Stimulated activated CD4-positive, alpha-beta T cell treated with anti-CD3 and anti-CD28 coated beads, TNF-alpha, amount 100 ng/mL, for 4 hours (primary cell): ENCODE measurements at places on chromosomes 7 and 10.

GRCh38 chr10:100993986-100994708, 5.5 kb upstream of the LZTS2 start:
- no peak for DNase-seq

GRCh38 chr7:91824201-91824600, 56.3 kb downstream of the MTERF1 start:
- DNase-seq: no peak

GRCh38 chr7:140541513-140542227, 62.4 kb upstream of the MKRN1 start:
- DNase-seq: no peak

GRCh38 chr7:124155432-124156022, 122.7 kb upstream of the TMEM229A start:
- DNase-seq: no peak

GRCh38 chr7:147240468-147240867, 1123.9 kb downstream of the CNTNAP2 start:
- no peak for DNase-seq

DNA sequence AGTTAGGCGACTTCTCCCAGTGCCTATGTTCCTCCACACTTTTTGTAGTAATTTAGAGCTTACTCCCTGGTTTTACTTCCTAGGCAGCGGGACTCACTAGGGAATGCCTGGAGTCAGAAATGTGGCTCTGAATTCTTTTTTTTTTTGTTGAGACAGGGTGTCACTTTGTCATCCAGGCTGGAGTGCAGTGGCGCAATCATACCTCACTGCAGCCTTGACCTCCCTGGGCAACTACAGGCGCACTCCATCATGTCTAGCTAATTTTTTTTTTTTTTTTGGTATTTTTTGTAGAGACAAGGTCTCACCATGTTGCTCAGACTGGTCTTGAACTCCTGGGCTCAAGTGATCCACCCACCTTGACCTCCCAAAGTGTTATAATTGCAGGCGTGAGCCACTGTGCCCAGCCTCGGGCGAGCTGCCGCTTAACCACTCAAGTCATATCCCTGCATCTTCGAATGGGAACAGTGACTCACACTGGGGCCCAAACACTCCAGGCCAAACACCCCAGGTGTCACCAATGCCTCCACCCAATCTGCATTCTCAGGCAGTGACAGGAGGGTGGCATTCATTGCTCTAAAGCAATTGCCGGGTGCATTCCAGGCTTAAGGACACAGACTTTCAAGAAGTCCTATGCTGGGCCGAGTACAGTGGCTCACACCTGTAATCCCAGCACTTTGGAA, 19.6 kb downstream of the RGS10 start:
- DNase-seq: no peak

GRCh38 chr10:96124230-96125141, 5.6 kb upstream of the ZNF518A start:
- DNase-seq: no peak

DNA sequence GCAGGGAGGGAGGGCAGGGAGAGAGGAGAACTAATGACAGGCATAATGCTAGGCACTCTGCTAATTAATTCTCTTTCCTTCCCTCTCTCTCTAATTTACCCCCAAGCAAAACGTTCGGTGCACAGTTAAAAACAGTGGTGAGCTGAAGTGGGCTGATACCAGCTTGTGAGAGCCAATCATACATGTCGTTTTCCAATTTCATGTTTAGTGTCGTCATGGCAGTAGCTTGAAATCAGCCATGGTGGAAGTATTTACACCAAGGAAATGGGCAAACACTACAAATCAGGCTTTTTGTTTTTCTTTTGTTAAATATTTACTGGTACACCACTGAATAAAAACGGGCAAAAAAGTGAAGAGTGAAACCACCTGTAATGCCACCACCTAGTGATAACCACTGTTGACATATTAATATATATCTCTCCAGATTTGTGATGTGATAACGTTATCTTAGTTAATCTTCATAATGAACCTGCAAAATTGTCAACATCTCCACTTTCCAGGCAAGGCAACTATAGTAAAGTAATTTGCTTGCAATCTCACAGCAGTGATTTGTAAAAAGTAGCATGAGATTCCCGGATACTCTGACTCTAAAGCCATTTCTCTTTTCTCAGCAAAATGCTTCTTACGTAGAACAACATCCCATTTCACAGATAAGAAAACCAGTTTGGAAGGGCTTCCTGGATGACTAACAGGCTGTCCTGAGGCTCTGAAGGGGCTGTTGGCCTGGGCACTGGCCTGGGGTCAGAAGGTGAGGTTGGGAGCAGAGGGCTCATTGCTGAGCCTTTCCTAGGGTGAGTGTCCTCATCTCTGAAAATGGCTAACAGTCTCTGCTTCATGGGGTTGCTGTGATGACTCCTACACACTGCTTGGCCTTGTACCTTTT, 83.7 kb downstream of the ATXN7L1 start:
- no peak for DNase-seq

GRCh38 chr10:22986771-22987542, 59.1 kb downstream of the ARMC3 start:
- DNase-seq: no peak

DNA sequence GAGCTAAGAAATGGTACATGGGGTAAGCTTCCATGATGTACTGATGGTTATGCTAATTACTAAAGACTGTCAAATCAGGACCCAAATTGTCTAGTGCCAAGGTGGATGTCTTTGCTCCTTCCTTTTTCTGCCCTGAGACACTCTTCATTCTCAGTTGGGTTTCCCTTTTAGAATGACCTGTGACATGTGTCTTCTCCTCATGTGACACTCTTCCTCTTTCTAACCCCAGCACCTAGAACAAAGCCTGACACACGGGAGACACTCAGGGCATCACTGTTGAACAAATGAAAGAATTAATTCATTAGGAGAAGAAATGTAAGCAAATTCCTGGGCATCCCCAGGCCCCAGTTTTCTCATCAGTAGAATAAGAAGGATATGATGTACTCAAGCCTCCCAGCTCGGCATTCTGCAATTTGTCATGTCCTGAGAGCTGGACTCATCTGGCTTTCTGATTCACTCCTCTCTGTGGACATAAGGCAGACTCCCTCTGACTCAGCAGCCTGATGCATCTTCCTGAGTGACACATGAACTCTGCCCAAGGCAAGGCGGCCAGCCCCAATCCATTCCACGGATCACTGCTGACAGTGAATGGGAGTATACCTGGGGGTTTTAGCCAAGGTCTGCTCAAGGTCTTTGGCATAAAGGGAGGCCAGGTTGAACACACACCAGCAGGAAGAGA, 473.8 kb downstream of the KCNMA1 start:
- DNase-seq: no peak

DNA sequence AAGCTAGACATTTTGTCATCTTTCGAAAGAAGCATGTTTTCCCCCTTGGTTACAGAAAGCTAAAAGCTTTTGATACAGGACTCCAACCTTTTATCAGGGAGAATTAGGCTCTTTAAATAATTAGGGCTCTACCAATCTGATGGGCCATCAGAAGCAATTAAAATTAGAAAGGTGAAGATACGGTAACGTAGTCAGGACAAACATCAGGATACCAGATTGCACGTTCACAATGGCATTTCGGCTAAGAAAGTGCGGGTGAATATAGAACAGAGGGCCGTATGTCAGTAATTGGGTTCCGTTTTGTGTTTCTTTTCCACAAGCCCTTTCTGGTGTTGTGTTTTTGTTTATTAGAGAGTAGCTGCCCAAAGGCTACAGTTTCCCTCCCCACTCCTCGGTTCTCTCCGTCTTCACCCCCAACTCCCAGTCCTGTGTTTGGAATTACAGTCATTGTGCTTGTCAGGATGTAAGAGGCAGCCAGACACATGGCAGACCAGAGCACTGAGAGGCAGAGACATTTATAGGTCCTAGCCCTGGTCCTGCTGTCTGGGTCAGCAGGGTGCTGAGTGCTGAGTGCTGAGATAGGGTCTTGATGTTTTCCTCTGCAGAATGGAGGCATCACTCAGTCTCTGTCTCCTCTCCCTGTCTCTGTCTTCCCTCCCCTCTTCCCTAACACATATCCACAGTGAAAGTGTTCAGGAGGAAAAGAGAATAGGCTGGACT, 5.5 kb downstream of the PFKP start:
- no peak for DNase-seq

DNA sequence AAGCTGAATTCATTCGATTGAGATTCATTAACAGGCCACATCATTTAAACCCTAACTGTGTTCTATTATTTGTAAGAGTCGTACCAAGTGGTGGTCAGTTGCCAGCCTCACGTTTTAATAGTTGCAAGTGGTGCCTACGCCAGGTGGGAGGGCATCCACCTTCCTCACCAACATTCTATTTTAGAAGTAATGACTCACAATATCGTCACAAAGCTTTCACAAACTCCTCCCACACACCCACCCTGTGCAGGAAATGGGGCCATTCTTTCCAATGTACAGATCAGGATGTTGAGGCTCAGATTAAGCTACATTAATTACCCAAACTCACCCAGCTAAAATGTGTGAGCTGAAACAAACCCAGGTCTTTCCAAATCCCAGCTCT, 77.3 kb upstream of the SAMD8 start:
- DNase-seq: peak; percentile 26

- no peak for DNase-seq
These were observed 115.9 kb downstream of the MALRD1 start for GRCh38 chr10:19164461-19164860.

DNA sequence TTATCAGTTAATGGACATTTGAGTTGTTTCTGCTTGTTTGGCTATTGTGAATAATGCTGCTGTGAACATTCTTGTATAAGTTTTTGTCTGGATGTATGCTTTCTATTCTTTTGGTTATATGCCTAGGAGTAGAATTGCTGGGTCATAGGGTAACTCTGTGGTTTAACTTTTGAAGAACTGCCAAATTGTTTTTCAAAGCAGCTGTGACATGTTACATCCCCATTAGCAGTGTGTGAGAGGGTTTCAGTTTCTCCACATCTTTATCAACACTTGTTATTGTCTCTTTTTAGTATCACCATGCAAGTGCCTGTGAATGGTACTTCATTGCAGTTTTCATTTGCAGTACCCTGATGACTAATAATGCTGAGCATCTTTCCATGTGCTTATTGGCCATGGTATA, 2.1 kb upstream of the NDUFB8 start:
- no peak for DNase-seq

DNA sequence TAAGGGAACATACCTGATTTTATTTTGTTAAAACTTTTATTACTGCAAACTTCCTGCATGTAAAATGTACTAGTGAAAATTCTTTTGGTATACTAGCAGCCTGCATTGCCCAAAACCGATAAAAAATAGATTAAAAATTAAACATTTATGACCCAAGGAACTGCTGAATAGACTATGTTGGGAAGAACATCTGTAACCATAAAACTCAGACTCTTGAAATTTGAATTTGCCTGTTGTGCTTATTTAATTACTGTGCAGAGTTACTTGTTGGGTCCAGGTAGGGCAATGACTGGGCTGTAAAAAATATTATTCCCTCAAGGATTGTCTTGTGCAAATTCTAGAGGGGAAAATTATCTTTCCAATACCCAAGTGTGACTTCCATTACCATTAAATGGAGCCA, 193.5 kb upstream of the PITRM1 start:
- DNase-seq: no peak

GRCh38 chr10:116866987-116867595, 17.8 kb downstream of the ENO4 start:
- no peak for DNase-seq

GRCh38 chr10:77350711-77351119, 286.9 kb downstream of the KCNMA1 start:
- no peak for DNase-seq

GRCh38 chr7:326273-326672, 36.3 kb downstream of the FOXL3 start:
- no peak for DNase-seq

DNA sequence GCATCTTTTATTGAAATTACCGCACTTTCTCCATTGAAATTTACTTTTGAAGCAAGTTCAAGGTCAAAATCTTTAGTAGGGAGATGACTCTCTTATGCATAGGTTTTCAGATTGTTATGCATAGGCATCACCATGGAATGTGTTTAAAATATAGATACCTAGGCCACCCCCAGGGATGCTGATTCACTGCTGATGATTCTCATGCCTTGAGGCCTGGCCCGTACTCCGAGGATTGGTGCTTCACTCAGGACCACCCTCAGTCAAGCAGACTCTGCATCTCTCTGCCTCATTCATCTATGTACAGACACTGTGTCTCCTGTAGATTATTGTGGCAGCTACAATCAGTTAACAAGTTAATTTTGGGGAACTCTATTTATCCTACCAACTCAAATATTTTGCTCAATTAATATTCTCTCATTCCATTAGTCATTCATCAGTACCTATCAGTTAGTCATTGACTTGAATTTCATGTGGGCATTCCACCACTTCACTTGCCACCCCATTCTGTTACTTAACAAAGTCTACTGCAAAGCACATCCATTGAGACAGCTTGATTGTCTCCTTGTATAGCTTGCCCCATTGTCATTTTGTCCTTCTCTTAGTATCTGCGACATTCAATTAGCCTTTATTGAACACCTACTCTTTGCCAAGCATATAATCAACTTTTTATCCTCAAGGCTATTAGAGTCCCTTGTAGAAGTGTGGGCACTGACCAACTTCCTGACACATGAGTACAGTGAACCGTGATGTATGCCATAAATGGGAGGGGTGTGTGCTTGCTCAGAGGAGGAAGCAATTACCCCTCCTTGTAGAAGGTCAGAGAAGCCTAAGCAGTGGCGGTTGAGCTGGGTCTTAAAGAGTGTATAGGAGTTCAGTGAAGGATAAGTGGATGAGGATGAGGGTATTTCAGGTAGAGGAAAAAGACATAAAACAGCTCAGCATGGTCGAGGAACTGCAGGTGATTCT, 255.6 kb upstream of the BMPER start:
- DNase-seq: no peak

DNA sequence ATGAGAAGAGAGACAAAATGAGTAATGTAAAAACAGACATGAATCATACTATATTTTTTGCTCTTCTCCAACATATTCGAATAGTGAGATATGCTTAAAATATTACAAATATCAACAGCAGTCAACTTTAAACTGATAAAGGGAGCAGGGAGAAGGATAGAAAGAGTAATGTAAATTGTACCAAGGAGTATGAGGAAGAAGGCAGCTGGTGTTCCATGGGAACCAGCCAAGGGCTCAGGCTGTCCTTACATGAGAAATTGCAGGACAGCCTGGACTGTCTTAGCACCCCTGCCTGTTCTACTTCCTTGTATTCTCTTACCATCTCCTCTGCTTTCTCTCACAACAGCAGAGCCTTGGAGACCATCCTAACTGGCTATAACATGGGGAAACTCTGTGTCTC, 128.7 kb downstream of the TSPAN12 start:
- no peak for DNase-seq

- no peak for DNase-seq
These were observed 189.6 kb downstream of the ADAM12 start for GRCh38 chr10:126198681-126199080.

- no peak for DNase-seq
These were observed 341.6 kb upstream of the AUTS2 start for GRCh38 chr7:69256634-69257081.

DNA sequence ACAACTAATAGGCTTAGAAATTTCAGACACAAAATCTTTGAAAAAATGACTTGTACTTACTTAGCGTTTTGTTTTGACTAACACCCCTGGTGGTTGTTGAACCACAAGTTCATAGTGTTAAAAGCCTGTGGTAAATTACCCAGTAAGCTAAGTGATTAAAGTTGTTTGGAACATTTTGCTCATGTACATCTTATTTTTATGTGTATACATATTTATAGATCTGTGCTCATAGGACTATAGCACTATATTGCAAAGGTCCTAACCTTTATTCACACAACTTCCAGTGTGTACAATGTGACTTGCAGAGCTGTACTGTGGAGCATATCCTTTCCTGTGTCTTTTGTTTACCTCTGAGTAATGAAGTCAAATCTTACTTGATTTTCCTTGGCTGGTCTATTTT, 79.6 kb downstream of the BMPR1A start:
- DNase-seq: no peak
